MV-4-11 (cell line): ENCODE measurements at places on chromosomes 5 and 9.

DNA sequence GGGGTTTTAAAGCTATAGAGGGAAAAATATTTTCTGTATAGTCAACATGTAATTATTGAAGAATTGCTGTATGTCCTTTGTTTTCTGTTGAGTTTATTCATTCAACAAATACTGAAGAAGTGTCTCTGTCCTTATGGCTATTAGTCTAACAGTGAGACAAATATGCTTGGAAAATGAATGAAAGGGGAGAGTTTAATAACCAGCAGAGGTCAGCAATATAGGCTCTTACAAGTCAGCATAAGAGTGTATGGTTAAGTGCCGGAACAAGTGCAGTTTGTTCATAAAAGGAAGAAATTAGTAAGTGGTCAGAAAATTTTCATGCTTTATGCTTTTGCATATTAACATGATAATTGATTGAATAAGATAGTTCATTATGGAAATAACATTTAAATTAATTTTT is 3.6 kb downstream of the SCAMP1 start:
- no peak for DNase-seq

DNA sequence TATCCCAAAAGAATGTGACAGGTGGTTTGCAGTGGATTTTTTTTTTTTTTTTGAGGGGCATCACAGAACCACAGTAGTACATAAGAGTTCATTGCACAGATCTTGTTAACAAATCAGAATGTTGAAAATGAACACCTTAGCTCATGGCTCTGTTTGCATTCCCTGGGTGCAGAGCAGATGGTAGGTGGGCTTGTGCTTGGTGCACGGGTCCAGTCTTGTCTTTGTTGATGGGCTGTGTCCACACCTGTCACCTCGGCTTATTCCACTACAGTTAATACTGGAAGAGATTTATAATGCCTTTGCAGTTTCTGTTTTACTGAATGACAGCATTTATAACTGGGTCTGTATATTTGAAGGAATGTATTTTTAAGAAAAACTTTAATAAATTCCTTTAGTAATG is 146.6 kb downstream of the KDM4C start:
- no peak for DNase-seq

DNA sequence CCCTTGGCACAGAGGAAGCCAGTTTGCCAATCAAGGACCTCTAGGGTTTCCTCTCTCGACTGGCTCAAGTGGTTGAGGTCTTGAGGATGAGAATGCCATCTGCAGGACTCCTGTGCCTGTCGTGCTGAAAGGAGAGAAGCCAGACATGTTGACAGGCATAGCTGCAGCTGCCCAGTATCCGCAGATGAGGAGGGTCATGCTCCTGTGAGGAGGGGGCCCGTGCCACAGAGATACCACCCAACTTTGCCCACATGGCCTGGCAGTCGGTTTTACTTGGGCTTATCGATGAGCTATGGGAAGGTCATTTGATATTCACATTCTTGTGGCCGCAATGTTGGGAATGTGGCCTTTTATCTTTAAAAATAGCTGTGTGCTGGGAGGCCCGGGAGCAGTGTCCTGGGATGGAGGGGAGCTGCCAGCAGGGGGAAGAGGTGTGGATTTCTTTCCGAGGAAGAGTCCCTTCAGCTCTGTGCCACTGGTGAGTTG is 17.4 kb downstream of the FRMPD1 start:
- DNase-seq: no peak

- peak; percentile 84 for DNase-seq
These were observed 31.8 kb upstream of the ERAP2 start for GRCh38 chr5:96844481-96844990.

DNA sequence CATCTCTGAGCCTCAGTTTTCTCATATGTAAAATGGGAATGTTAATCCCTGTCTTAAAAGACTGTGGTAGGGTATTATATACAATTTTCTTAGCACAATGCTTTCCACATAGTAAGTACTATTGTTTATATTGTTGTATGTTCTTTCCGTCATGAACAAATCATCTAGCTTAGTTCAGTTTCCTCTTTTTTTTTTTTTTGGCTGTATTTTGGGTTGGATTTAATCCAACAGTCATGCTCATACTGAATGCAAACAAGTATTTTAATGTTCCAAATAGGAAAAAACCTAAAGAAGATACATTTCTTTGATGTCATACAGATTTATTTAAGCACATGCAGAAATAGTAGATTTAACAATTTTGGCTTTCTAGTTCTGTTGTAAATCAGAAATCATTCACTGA is 95.1 kb downstream of the RNF180 start:
- no peak for DNase-seq

GRCh38 chr9:131418143-131419025 is 24.5 kb downstream of the PRRC2B start:
- no peak for DNase-seq
